GM12892 (cell line): ENCODE measurements at places on chromosomes 2 and 18.

GRCh38 chr18:6683112-6683876 lies 46.2 kb upstream of the ARHGAP28 start:
- DNase-seq = no peak

DNA sequence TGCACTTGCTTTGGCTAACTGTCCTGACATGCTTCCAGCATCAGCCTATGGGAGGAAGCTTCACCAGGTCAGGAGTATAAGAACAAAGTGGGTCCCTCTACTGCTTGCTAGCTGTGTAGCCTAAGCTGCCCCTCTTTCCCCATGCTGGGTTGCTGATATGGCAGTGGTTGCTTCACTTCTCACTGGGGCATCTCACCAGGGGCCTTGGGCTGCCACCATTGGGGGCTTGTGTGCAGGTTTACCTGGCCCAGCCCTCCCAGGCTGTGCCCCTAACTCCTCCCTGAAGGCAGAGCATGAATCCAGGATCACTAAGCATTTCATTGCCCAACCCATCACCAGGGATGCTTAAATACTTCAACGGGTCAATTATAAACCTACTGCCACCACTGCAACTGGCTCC lies 817.1 kb upstream of the TMEFF2 start:
- DNase-seq = no peak

DNA sequence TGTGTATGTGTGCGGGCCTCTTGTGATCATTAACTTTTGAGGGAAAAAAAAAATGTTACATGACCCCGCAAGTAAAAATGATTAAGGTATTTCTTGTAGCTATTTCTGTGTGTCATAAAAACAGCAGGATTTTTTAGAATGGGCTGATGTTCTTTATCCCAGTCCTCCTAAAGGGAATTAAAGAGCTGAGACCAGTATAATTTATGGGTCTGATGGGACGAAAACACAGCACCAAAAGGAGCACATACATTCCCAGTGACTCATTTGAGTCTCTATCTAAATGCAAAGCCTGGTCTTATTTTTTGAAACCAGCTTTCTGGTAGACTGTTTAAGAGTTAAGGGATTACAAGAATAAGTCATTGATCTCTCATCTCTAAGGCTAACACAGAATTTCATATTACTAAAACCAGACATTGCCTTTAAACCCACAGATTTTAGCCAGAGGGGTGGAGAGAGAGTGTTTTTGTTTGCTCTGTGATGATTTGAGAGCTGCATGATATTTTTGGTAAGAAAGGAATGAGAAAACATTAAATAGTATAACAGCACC lies 342.3 kb upstream of the EPHA4 start:
- DNase-seq = no peak

DNA sequence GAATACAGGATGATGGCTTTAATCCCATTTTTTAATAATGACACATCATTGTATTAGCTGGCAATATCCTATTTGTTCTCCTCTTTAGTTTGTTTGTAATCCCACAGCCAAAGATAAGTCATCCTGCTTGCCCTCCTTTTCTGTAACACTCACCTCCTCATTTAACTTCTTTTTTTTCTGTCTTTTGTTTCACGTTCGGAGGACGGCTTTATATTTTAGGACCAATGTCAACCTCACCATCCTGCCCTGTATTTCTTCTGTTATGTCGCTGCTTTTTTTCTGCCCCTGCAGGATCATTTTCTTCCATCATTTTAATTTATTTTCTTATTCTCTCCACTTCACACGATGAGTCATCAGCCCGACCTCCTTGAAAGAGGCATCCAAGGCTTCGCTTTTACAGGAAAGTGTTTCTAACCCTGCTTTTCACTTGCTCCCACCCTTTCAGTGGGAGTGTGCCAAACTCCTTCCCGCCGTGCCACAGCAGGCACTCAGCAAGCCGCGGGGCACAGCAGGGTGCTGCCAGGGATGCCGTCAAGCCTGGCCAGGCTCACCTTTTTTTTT lies 11.4 kb downstream of the RAB31 start:
- no peak for DNase-seq

DNA sequence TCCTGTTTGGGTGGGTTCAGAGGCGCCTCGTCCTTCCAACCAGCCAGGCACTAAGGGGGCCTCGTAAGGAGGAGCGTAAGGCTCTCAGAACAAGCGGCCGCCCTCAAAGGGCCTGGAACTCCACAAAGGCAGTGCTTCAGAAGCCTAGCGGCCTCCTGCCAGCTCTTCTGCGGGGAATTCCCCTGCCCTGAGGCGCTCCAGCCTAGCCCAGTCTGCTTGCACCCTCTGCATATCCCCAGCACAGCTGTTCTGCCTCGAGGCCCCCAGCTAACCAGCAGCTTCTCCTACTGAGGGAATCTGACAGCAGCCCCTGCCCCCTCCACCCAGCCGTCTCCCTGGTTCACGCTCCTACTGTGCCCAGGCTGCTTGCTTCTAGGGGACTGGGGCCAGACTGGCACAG lies 265.9 kb downstream of the TFCP2L1 start:
- DNase-seq = no peak

- DNase-seq = no peak
Observed at GRCh38 chr2:177758591-177759371, 313.8 kb downstream of the PDE11A start.

DNA sequence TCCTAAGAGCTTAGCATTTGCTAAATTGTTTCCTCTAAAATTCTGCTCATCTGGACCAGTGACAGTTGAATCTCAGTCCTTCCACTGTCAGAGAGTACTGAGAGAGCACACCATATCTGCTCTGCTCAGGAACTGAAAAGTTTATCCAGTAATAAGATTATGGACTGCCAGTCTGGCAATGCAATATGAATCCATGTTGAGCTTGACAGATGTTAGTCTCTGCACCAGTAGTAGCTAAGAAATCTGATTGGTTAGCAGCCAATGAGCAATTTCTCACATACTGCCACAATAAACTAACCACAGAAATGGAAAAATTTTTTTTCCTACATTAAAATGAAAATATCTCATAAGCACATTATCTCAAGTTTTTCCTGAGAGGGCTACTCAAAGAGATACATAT lies 2.3 kb downstream of the PRKD3 start:
- no peak for DNase-seq
